ENCODE measurements at places on chromosomes 13 and 19.

- no peak for DNase-seq
These were observed 33.2 kb upstream of the TFDP1 start for GRCh38 chr13:113551081-113552000.

DNA sequence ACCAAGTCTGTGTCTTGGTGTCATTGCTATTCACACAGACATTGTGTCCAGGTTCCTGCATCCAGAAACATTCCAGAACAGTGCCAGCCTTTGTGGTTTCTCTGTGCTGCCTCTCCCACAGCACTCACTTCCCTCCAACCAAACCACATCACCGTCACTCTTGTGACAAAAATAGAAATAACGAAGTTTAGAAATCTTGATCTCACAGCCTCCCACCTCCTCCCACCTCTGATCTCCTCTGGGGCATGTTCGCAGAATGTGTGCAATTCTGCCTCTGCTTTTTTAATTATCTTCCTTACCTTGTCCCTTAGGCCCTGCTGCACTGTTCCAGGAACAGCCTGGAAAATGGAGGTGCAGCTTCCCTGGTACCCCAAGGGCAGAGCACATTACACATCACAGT lies 8.7 kb upstream of the SERPINE3 start:
- DNase-seq: no peak

DNA sequence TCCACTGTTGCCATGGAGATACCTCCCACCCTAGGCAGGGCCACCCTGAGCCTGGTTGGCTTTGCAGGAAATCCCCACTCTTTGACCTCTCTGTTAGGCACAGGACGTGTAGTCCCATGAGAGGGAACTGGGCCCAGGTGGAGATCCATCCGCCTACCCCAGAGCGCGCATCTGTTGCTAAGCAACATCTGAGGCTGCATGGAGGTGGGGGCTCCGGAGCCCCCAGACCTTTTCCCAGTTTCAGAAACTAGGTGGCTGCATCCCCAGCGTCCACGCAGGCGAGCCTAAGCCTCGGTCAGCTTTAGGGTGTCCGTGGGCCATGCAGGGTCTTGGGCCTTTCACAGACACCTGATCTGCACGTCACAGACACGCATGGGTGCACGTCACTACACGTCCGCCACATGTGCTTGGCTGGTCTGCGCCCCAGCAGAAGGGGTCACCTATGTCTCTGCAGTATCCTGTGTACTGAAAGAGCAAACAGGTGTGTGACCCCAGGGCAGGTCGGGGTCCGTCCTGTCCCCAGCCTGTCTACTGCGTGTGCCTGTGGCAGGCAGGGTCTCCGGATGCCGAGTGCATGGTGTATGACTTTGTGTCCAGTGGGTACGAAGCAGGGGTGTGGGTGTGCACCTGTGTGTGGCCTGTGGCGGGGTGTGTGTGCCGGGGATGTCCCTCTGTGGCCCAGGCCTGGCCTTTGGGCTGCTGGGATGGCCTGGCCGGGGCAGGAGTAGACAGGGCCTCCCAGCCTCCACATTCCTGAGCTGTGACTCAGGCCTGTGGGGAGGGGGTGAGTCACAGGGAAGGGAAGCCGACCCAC lies 4.1 kb upstream of the CIRBP start:
- no peak for DNase-seq

GRCh38 chr13:84352946-84353345 lies 470.7 kb upstream of the SLITRK1 start:
- DNase-seq: no peak

- no peak for DNase-seq
These were observed 120.1 kb downstream of the ZNF486 start for GRCh38 chr19:20287070-20287469.

- DNase-seq: no peak
These were observed 2.4 kb downstream of the TEX101 start for GRCh38 chr19:43416951-43417623.

- DNase-seq: no peak
These were observed 428.5 kb upstream of the NBEA start for GRCh38 chr13:34513526-34513925.

- DNase-seq: no peak
These were observed 190.2 kb downstream of the GGACT start for GRCh38 chr13:100398360-100398759.

GRCh38 chr19:16244091-16244490 lies 46.4 kb downstream of the AP1M1 start:
- DNase-seq: no peak

DNA sequence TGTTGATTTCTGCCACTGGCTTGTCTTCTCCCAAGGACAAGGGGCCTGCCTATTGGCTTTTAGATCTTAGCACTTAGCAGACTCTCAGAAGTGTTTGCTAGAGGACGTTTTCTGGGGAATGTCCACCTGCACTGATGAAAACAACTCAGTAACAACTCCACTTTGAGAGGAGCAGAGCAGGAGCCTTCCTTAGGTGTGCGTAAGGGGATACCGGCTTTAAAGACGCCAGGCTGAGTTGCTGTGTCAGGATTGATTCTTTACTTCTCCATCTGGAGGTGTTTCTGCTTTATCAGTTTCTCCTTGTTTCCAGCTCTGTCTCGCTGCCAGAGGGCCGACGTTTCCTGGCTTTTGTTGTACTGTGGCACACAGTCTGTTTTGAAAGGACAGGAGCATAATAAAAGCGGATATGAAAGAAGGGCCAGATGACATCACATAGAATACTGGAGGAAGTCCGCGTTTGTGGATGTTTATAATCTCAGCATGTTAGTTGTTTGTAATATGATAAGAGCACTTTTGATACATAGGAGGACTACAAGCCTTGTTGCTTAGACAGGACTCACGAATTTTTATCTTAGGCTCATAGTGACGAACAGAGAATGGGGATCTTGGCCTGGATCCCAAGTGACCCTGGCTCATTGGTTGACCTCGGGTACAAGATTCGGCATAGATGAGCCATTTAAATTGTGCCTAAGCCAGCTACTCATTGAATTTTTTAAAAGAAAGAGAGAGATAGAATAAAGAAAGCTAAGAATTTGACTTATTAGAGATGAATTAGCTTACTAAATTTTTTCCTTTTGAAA lies 34.6 kb downstream of the COL4A2 start:
- no peak for DNase-seq

DNA sequence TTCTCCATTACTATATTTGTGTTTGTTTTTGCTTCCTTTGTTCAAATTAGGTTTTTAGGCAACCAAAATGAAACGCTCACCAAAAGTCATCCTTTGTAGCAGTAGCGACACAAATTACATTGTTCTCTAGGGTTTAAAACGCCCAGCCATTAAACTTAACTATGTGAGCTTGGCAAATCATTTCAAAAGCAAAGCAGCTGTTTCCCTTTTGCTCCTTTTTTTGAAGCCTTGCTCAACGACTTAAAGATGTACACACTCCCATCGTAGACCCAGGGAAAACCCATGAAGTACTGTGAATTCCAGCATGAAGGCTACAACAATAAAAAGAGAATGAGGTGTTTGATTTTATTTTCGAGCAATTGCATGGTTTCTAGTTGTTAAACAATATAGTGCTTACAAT lies 106.7 kb downstream of the RAP2A start:
- no peak for DNase-seq

GRCh38 chr13:75299913-75300862 lies 181.8 kb downstream of the TBC1D4 start:
- no peak for DNase-seq

DNA sequence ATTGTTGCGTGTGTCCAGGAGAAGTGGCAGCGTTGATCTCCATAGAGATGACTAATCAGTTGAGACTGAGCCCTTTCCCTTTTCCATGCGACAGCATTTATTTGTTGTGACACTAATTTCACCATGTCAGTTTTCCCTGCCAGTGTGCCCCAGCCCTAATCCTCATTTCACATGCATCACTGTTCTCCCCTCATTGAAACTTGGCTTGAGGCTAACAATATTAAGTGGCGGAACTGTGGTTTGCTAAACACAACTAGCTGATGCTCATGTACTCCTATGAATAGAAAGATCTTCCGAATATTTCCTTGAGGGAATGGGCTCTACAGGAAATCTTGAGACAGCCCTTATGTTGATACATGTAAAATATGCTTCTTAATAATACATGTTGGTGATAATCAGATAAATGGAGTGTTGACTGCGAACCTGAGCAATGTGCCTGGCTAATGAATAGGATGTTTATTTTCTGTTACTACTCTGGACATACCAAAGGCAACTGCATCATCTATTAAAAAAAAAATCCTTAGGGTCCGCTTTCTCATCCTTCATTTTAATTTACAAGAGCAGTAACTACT lies 258.6 kb downstream of the ATP8A2 start:
- DNase-seq: no peak

DNA sequence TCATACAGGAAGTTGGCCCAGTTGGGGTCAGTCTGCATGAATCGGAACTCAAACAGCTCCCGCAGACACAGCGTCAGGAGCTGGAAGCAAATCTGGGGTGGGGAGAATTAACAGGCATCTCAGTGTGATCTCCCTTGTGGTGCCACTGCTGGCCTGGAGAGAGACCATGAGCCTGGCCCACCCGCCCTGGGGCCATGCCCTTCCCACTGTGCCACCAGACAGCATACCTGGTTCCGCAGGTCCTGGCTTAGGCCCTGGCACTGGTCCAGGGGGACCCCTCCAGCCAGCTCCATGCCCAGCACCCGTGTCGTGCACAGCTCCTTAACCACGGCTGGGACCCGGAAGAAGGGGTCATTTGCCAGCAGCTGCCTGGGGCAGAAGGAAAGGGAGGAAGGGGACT lies 9.6 kb upstream of the NUMBL start:
- DNase-seq: no peak

DNA sequence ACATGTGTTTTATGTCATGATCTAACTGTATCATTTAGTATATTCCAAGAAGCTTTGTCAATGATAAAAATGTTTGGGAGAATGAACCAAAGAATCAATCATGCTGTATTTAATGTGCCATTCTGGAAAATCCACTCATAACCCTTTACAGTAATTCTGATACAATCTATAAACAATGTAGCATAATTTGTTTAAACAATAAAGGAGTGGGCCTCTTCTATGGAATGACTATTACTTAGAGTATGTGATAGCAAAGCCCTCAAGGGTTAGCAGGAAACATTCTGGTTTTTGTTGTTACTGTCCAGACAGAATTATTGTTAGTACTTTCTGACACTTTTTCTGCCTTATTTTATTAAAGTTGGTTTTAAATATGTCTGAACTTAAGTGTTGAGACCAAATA lies 1073.1 kb downstream of the SLITRK5 start:
- no peak for DNase-seq

- no peak for DNase-seq
These were observed 109.4 kb downstream of the CRYL1 start for GRCh38 chr13:20416223-20416745.

- no peak for DNase-seq
These were observed 33.8 kb upstream of the GTF2F2 start for GRCh38 chr13:45086484-45086883.

DNA sequence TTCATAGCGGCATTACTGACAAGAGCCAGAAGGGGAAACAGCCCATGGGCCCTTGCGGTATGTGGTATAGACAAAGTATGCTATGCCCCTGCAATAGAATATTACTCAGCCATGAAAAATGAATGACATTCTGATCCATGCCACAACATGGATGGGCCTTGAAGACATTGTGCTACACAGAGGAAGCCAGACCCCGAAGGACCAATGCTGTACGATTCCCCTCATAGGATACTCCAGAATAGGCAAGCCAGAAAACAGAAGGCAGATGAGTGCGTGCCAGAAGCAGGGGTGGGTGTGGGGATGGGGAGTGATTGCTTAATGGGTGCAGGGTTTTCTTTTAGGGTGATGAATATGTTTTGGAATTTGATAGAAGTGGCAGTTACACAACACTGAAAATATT lies 342.0 kb downstream of the TEX29 start:
- DNase-seq: no peak

DNA sequence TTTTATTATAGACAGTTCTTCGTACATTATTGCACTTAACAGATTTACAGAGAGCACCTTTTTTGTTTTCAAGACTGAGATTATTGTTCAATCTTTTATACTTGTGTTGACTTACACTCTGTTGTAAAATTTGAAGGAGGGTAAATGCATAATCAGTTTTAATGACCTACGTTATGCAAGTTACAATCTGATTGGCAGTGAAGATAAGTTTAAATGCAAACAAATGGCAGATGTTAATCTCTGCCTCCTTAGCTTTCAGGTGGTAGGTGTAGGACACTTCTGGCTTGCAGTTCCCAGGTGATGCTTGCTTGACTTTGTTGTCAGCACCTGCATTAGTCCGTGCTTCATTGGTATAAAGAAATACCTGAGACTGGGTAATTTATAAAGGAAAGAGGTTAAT lies 424.9 kb downstream of the FGF9 start:
- DNase-seq: no peak

DNA sequence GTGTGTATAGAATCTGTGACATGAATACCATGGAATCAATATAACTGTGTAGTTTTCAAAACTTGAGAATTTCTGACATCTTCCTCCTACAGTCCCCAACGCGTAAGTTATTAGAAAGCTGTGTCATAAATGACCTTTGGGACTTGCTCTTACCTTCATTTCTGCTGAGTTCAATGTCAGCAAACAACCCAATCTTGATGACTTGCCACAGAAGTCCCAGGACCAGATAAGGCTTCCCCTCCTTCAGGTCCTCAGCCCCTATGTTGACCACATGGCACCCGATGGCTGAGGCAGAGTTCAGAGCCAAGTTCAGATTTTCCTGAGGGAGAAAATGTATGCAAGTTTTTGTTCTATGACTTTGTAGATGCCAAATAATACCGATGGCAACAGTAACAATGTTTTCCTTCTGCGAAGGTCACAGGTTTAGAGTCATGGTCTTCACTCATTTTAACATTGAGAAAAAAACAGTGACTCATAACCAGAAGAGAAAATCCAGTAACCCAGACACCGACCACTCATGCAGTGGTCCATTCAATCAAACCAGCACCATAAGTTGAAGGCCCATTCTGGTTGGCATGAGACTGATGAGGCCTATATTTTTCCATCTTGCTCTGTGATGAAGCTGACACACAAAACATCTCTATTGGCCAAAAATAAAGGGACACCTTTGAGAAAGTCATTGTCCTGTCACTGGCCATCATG lies 29.2 kb downstream of the LCP1 start:
- no peak for DNase-seq
